Stromal cell of bone marrow (primary cell): ENCODE measurements at places on chromosomes 11 and 22.
A peak's percentile ranks its signal among the peaks of the same experiment; 100 is the strongest.

DNA sequence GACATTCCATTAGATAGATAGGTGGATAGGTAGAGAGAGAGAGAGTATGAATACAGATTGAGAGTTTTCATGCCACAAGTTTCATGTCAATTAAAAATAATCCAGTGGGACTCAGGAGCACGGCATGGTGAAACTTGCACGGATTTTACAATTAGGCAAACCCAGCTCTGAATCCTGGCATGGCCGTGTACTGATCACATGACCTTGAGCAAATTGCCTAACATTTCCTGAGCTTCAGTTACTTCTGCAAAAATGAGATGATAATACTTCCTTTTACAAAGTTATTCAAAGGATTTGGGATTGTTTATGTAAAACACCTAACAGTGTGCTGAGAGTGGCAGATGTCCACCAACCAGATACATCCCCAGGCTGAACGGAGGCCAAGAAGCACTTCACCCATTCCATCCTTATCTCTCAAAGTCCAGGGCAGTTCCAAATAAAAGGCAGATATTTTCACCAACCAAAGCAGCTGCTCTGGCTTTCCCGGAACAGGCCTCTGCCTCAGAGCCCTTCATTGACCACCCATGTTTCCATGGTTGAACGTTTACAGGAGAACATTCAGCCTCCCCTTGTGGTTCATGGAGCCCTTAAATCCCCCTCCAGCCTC, 17.9 kb downstream of the APLNR start:
- no peak for DNase-seq

GRCh38 chr11:124886476-124886875, 11.2 kb downstream of the ROBO4 start:
- no peak for DNase-seq

DNA sequence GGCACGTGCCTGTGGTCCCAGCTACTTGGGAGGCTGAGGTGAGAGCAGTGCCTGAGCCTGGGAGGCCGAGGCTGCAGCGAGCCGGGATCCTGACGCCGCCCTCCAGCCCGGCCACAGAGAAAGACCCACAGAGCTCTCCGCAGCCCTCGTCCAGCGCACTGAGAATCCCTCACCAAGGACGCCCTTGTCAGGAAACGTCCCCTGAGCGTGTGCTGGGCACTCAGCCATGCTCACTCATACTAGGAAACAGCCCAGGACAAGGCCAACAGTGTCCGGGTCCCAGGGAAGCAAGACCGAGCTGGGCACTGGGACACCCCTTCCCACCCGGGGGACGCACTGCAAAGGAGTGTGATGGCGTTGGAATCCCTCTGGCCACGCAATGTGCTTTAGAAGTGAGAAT, 14.5 kb downstream of the DEAF1 start:
- DNase-seq: no peak

GRCh38 chr11:93741882-93742226, 382 bp downstream of the C11orf54 start:
- DNase-seq: peak; percentile 13

- peak; percentile 66 for DNase-seq
These were observed 22.7 kb upstream of the PICALM start for GRCh38 chr11:86091566-86091965.

- no peak for DNase-seq
These were observed 45.5 kb downstream of the SCN3B start for GRCh38 chr11:123608945-123609344.

DNA sequence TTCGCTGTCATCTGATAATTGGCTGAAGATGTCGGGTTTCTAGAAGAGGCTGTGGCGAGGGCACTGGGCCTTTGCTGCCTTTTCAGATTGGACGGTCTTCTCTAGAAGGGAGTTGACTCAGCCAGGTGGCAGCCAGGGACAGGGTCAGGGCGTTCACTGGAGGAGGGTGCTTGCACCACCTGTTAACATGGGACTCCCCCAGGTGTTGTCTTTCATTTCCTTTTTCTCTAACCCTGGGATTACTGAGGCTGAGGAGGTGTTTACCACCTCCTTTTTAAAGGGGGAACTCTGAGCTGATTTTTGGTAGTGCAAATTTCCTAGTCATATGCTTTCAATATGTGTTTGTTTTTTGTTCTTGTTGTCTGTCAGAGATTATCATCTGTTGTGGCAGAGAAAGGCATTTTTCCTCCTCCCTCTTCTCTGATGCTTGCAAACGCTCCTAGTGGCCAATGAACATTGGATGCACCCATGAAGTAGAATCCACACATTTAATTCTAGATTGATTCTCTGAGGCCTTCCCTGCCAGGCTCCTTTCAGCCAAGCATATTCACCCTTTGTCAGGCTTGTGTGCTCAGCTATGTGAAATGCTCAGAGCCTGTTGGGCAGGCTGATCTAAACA, 54.1 kb downstream of the LDLRAD3 start:
- no peak for DNase-seq

GRCh38 chr22:24938741-24939341, 7.7 kb downstream of the LHFPL7 start:
- no peak for DNase-seq
